Stimulated activated CD8-positive, alpha-beta memory T cell treated with anti-CD3 and anti-CD28 coated beads, Interleukin-7, amount 100 ng/mL, for 24 hours (primary cell): ENCODE measurements at places on chromosomes 3 and 15.

- no peak for DNase-seq
Observed at GRCh38 chr15:55914446-55914845, 79.0 kb downstream of the NEDD4 start.

GRCh38 chr3:71657831-71658530 lies 67.2 kb downstream of the EIF4E3 start:
- DNase-seq, result no peak

GRCh38 chr3:152268555-152269055 lies at the start of gene MBNL1:
Gene MBNL1 (plus strand): TSS chr3:152268929. CDS start chr3:152300194, 31,265 bp downstream.
- peak; percentile 66 for DNase-seq

DNA sequence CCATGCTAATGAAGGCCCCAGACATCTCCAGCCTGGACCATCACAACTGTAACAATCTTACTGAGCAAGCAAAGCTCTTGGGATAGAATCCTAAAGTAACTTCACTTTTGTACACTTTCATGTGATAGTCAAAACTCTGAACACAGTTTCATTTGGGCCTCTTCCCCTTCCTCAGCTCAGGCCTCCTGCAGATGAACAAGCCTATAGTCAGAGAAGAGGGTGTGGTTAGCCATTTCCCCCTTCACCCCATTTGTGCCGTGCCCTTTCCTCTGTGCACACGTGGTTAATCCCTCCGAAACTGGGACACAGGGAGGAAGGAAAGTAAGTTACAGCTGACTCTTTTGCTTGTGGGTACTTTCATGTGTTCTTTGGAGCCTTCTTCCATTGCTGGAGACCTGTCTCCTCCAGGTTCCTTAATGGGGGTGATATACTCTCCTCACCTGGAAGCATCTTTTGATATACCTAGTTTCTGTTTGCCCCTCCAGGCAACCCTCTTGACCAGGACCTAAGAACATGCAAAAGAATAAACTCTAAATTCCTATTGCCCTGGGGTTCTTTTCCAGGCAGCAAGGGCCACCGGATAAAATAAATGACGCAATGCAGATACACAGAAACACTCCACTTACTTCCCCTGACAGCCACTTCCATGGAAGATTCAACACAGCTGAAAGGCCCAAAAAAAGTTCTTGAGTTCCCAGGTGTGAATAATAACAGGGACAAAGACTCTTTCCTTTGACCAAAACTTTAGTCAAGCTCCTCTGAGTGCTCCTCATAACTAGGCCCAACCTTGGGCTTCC lies 29.6 kb upstream of the CSTA start:
- no peak for DNase-seq

DNA sequence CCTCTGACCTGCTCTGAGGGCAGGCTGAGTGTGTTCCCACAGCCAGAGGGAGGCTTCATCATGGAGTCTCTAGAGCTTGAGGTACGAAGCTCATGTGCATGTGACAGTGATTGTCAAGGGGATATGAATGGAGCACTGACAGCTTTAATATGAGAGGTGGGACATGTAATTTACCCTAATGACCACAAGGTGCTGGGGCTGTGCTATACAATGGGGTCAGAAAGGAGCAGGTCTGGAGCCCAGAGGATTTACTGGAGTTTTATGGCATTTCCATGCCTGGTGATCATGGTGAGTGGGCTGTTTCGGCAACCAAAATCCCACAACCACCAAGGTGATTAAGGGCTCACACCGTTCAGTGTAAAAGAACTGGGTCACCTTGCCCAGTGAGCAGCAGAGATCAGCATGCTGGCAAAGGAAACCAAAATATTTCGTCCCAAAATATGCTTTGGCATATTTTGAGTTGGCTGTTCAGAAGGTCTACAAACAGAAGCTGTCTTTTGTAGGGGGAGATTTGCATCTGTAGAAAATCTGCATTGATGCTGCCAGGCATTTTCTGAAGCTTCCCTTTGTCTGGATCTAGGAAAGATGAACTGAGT lies 40.1 kb upstream of the RASGRF1 start:
- no peak for DNase-seq

DNA sequence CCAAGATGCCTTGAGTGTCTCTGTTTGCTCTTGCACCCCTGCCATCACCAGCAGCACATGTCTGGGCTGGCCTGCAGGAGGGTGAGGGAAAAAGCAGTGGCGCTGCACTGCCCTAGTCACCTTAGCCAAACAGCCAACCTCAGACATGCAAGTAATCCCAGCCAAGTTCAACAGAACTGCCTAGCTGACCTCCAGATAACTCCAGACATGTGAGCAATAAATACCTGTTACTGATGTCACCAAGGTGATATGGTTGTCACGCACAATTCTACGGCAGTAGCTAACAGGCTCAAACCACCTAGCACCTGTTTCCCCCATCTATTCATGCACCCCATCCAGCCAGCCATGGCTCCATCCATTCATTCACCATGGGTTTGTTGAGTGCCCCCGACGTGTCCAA lies 99.9 kb downstream of the SRGAP3 start:
- no peak for DNase-seq

DNA sequence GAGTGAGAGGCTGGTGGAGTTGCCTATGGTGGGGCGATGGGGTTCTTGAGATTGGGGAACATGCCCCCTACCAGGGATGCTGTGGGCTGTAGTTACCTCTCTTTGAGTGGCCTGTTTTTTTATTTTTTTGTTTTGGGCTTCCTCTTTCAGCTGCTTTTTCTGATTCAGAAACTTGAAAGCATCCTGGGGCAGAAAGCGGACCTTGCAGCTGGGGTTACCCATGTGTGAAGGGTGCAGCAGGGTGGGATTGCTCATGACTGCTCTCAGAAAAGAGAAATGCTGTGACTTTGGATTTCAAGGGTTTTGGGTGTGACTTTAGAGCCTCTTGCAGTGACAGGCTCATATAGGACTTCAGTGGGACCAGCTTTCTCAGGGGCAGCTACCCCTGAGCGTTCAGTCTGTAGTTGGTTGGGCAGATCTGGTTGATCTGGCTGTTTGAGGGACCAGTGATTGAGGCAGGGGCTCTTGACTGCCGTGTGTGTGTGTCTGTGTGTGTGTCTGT lies 1.8 kb downstream of the LIMD1 start:
- no peak for DNase-seq

DNA sequence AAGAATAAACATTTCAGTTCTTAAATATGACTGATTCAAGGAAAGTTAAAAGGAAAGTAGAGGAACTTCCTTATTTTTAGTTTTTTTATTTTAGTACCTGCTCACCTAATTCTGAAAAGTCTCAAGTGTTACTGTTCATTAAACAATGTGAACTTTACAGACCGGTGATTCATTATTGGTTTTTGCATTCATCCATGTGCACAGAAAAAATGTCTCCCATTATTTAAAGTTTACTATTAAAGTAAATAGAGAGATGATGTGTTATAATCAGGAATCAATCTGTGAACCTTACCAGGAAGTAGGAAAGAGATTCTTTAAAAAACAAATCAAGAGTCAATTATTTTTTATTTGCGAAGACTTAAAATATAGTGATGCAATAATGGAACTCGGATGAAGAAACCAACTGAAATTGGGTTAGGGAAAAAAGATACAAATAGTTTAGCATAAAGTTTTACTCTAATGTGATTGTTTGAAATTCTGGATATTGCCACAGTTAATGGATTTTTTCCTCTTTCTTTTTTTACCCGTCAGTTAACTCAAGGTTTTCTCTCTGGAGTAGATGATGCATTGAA lies 119.4 kb upstream of the SAMMSON start:
- DNase-seq, result no peak

DNA sequence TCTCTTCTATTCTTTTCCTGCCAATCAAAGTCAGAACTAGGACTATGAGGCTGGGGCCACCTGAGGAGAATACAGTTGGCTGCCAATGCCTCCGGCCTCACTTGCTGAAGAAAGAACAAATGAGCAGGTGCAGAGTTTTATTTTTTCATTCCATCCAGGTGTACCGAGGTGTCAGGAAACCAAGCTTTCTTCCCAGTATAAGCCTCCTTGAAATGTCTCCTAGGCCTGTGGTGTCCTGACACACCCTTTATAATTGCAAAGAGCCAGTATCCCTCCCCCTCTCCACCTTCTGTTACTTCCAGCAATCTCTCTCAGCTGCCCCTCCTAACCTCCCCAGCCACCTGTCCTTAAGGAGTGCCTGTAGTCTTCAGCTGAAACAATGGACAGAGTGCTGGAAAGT lies 127.9 kb downstream of the SLC9A9 start:
- DNase-seq, result no peak

- DNase-seq, result no peak
Observed at GRCh38 chr15:42085236-42085605, 9.1 kb downstream of the PLA2G4D start.

DNA sequence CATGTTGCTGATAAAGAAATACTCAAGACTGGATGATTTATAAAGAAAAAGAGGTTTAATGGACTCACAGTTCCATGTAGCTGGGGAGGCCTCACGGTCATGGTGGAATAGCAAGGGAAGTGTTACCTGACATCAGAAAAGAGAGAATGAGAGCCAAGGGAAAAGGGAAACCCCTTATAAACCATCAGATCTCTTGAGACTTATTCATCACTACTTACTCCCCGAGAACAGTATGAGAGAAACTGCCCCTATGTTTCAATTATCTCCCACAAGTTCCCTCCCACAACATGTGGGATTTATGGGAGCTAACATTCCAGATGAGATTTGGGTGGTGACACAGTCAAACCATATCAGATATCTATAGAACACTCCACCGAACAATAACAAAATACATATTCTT lies 904.6 kb downstream of the PDCD6IP start:
- DNase-seq, result no peak

DNA sequence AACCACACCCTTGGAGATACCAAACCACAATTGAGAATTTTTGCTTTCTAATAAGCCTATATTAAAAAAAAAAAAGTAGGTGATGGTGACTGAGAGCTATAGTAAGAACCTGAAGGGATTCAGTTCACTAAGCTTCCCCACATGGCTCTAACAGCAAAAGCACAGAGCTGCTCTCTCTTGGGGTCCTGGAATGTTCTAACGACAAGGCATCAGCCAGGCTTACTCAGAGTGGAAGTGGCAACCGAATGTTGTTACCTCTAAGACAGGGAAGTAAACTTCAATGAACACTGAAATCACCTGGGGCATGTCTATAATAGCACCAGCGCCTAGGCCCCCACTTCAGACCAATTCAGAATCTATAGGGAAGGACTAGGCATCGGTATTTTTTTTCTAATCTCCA lies 397.7 kb downstream of the MAGI1 start:
- no peak for DNase-seq

DNA sequence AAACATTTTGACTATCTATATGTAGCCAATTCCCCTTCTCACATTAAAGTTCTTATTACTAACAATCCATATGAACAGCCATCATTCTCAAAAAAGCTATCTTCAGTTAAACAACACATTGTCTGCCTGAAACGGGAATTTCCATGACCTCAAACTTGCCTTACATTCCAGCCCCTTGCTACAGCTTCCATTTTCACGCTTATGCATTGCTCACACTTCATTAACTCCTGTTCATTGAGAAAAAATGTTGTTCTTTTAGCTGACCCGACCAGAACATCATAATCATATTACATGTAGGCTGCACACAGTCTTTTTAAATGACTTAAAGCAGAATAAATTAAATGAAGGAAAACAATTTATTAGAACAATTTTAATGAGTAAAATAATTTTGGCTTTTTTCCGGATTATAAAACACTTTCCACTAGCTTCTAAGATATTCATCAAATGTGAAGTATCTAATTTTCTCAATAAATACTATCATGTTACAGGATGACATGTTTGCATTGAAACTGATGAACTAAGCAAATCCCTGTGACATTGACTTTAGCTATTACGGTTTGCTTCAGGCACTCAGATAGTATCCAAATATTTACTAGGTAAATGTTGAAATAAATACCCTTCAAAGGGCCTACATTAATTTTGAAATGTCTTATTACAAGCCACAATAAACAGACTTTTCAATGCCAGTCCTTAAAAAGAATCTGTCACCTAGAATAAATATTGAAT lies 49.9 kb downstream of the P3H2 start:
- no peak for DNase-seq

GRCh38 chr15:60384053-60384452 lies 13.7 kb downstream of the ANXA2 start:
- no peak for DNase-seq

GRCh38 chr3:194265505-194265892 lies 85.6 kb downstream of the CPN2 start:
- DNase-seq, result no peak

GRCh38 chr3:197511130-197511529 lies 44.6 kb downstream of the BDH1 start:
- no peak for DNase-seq

DNA sequence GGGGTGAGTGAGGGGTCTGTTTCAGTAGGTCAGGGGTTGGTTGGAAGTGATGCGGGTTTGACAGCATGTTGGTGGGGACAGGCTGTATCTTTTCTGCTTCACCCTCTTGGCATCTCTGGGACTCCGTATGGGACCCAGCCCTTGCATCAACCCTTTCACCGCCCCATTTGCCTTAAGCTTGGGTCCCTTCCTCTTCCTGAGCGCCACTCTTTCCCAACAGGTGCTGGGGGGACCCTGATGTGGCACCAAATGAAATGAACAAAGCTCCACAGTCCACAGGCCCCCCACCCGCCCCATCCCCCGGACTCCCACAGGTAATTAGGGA lies 1.1 kb downstream of the EIF4G1 start:
- no peak for DNase-seq

DNA sequence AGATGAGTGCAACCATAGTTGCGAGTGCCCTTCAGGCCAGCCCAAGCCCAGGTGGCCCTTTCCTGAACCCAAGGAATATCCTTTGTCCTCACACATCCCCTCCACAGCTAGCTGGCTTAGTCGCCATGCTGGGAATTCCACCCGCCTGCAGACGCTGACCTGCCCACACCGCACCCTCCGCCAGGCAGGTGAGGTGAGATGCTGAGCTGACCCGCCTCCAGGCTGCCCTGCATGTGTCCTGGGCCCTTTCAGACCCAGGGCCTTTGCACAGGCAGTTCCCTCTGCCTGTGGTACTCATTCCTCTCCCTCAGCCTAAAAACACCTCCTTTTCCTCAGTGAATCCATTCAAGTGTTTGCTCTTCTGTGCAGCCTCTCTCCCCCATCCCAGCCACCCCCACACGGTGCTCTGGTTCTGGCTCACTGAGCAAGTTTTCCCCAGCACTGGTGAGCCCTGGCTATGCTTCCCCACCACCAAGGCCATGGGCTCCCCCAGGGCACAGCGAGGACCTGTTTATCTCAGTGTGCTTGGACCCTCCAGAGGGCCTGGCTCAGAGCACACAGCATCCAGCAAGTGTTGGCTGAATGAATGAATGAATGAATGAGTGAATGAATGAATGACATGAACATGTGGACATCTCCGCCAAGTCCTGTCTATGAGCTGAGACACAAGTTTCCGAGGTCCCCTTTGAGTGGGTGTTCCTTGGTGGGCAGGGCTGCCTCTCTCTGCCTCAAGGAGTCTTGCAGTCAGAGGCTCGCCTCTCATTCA lies 33.0 kb upstream of the LINGO1 start:
- no peak for DNase-seq

DNA sequence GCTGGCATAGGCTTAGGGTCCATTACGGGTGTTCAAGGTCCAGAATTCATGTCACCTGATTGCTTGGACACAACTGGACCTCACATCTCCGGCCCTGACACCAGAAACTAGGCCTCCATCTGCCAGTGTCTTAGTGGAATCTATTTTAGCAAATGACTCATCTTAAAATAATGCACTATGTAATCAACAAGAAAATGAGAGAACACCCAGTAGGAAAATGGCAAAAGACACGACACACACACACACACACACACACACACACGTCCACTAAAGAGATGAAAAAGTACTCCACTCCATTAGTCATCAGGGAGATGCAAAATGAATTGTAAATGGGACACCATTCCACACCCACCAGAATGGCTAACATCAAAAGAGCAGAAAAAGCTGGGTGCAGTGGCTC lies 11.2 kb downstream of the APBA2 start:
- DNase-seq, result no peak

GRCh38 chr3:55000546-55000945 lies 72.7 kb upstream of the LRTM1 start:
- DNase-seq, result no peak

- no peak for DNase-seq
Observed at GRCh38 chr3:156582532-156583183, 27.7 kb upstream of the SSR3 start.
